ENCODE measurements at places on chromosomes 5 and 9. TPM values are rescaled to one million over a fixed set of nuclear protein-coding genes. Genes with fewer than 3 reads are reported as not detected.

Gene ELAVL2
- total RNA-seq = 1.1 TPM

Gene SPINK1
- not detected for total RNA-seq

Gene GALNT12
- 2.1 TPM for total RNA-seq

- no peak for DNase-seq
Observed at GRCh38 chr5:140176031-140176387, 1.0 kb downstream of the CYSTM1 start.

GRCh38 chr9:116066221-116066620, 87.4 kb upstream of the PAPPA start:
- DNase-seq = no peak

GRCh38 chr5:1723957-1724821, 75.4 kb downstream of the MRPL36 start:
- no peak for DNase-seq

Gene TRIM36
- total RNA-seq = 10.3 TPM

- DNase-seq = no peak
Observed at GRCh38 chr5:165029099-165029870, 1523.9 kb downstream of the MAT2B start.

Gene SLC25A2
- total RNA-seq = 0.40 TPM

Gene TSSK1B
- not detected for total RNA-seq

DNA sequence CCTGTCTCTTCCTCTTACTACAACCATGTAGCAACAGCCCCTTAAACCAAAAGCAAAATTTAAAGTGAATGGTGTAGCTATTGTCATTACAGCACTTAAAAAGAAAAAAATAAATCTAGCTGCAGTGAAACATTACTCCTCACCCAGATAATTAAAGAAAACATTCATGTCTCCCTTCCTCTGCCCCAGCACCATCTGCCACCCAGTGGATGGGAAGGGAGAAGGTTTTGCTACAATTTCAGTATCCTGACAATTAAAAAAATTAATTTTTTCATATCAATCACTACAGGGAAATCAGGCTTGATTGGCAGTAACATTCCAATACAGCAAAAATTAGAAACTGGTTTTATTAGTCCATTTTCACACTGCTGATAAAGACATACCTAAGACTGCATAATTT, 147.4 kb upstream of the PUM3 start:
- DNase-seq = no peak

DNA sequence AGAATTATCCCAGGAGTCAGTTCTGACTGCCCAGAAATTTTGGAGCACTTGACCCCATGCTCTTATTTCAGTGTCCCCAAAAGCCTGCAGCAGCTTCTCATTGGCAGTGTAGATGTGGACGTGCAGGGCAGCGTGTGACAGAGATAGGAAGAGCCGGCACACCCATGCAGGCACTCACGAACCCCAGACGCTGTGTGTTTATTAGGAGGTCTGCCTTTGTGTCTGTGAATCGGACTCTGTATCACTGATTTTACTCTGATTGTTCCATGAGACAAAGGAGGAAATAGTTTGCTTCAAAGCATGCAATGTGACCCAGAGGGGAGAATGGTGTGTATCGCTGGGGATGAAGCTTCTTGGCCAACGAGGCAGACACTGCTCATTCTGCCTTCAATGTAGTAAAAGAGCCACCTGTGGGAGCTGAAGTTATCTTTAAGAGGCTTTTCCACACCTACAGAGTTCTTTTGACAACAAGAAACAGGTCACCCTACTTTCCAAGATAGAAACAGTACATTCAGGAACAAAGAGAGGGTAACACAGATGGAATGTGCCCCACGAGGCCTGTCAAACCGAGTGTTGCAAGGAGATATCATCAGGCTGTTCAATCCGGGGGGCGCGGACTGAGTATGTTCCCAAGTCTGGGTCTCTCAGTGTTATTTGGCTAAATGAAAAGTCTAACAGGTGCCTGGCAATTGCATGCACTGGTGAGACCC, 224.0 kb downstream of the NTRK2 start:
- DNase-seq = no peak

GRCh38 chr9:89010526-89011111, 19.4 kb downstream of the S1PR3 start:
- no peak for DNase-seq

- no peak for DNase-seq
Observed at GRCh38 chr9:16405421-16405820, 465.0 kb downstream of the BNC2 start.

Gene FAM153A
- total RNA-seq = 5.7 TPM

DNA sequence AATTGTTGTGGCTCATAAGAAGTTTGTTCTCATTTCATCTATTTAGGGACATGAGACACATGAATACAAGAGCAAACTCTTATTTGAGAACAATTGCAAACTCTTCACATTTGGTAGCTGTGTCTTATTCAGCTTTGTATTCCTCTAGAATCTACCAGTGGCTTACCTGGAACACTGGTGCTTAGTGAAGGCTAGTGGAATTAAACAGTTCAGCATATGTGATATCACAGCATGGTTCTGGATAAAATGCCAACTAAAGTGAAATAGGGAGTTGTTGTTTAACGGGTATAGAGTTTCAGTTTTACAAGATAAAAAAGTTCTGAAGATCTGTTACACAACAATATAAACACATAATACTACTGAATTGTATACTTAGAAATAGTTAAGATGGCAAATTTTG, 48.9 kb downstream of the NRG2 start:
- DNase-seq = no peak

GRCh38 chr9:107018861-107019545, 156.0 kb downstream of the ZNF462 start:
- DNase-seq = no peak

GRCh38 chr9:101270302-101270701, 114.5 kb downstream of the BAAT start:
- DNase-seq = no peak

Gene SKIC3
- 60.7 TPM for total RNA-seq
